ENCODE measurements at places on chromosomes 11 and 22. TPM values are rescaled to one million over a fixed set of nuclear protein-coding genes. Genes with fewer than 3 reads are reported as not detected.

Gene PATL1
- 10.3 TPM for polyA plus RNA-seq

Gene SMC1B
- not detected for polyA plus RNA-seq

Gene DEFB131B
- not detected for polyA plus RNA-seq

DNA sequence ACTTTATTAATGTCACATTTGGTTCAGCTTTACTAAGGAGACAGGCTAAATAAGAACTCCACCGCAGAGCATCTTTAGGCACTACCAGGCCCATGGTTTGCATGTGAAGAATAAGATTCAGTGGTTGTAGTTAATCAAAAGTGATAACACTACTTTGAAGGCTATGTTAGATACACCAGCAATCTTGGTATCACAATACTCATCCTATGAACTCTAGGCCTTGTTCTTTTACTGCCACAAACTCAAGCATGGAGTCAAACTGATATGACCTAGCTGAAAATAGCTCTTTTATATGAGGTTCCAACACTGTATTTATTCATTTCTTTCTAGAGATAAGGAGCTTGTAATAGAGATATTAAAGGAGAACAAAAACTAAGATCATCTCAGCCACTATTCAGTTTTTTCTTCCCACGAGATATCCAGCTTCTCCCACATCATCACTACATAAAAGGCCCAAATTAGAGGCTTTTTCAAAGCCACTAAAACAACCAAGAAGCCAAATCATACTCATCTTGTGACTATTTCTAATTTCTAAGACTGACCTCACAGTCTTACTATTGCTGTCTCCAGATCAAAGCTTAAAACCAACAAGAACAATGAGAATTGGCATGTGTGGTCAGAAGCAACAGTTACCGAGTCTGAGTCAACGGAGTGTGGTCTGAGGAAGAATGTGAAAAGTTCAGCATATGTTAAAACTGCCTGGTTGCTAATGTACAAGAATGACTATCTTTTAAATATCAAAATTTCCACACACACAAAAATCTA is 25.1 kb upstream of the GUCY1A2 start:
- DNase-seq, result no peak

GRCh38 chr22:45670981-45671782 is 452 bp upstream of the ATXN10 start:
- peak; percentile 75 for DNase-seq

DNA sequence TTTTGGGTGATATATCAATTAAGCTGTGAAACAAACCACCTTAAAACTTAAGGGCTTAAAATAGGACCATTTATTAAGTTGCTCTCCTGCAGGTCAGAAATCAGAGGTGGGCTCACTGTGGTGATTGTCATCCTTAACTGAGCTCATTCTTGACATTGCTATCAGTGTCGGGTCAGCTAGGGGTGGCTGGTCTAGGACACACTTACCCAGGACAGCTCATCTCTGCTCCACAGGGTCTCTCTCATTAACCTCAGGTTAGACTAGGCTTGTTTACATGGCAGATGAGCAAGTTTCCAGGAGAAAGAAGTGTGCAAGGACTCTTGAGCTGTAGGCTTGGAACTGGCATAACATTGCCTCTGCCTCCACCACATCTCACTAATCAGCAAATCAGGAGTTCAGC is 601.0 kb upstream of the RAG2 start:
- no peak for DNase-seq

DNA sequence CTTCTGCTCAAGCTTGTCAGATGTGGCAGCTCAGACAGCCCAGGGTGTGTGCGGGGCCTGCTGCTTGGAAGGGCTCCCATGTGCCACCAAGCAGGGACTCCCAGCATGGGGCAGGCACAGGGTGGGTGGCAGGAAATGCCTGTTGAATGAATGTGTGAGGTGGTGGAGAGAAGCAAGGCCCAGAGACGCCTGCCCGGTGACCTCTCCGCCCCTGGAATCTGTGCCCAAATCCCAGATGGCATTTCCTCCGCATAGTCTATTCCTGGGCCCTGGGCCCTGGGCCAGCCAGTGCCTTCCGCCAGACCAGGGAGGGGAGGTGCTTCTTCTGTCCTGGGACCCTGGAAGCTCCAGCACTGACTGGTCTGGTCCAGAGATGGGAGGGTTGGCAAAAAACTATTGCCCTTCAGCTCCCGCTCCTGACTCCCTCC is 3.7 kb downstream of the CST6 start:
- no peak for DNase-seq

- DNase-seq, result no peak
These were observed 341.5 kb upstream of the ANO3 start for GRCh38 chr11:25990406-25990805.

Gene RIMBP3C
- polyA plus RNA-seq, result 0.13 TPM

- DNase-seq, result no peak
These were observed 1.8 kb downstream of the CELF1 start for GRCh38 chr11:47551086-47551485.

DNA sequence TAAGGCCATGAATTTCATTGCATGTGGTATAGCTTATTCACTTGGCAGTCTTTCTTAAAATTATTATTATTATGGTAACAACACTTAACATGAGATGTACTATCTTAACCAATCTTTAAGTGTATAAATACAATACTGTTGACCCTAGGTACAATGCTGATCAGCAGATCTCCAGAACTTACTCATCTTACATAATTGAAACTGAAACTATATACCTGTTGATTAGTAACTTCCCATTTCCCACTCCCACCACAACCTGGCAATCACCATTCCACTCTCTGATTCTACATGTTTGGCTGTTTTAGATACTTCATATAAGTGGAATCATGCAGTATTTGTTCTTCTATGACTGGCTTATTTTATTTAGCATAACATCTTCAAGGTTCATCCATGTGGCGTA is 150.2 kb upstream of the POU2AF2 start:
- no peak for DNase-seq

DNA sequence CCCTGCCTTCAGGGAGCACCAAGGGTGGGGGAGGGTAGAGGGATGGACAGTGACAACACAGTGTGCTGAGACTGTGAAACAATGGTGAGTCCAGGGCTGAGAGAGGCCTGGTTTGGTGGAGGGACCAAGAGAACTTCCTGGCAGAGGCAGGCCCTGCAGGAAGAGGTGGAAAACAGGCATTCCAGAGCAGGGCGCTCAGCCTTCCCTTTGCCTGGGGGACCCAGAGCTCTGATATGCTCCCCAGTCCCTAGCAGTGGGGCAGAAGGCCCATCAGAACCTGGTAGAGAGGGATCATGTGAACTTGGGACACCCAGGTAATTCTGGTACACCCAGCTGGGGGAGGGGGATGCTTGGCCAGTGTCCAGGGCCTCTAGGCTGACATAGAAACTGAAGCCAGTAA is 17.2 kb upstream of the UVRAG start:
- DNase-seq, result peak; percentile 53

Gene KCNQ1
- polyA plus RNA-seq, result 6.5 TPM

GRCh38 chr11:57357856-57358255 is 19.7 kb downstream of the P2RX3 start:
- no peak for DNase-seq

DNA sequence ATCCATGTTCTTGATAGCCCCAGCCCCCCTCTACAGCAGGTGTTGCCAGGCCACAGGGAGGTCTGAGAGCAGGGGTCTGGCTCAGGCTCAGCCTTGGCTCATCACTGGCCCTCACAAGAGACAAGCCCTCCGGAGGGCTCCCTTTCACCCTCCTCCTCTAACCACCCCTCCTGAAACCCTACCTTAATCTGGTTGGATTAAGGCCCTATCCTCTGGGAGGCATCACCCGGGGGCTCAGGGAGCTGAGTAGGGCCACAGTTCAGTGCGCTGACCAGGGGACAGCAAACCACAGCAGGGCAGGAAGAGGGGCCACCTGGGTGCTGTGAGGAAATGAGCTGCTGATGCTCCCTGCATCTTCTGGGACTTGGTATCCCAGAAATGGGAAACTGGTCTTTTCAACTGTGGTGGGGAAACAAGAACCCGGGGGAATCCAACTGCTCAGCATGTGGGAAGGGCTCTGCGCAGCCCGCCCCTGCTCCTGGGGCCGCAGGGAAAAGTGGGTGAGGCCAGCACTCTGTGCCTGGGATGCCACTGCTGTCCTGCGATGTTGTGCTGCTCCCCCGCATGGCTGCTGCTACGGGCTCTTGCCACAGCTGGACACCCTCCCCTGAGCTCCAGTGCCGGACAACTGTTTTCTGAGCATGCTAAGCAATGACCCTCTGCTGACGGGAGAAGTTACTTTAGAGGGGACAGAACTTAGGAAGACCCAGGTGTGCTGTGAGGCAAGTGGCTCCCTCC is 17.5 kb downstream of the ADORA2A start:
- DNase-seq, result no peak

DNA sequence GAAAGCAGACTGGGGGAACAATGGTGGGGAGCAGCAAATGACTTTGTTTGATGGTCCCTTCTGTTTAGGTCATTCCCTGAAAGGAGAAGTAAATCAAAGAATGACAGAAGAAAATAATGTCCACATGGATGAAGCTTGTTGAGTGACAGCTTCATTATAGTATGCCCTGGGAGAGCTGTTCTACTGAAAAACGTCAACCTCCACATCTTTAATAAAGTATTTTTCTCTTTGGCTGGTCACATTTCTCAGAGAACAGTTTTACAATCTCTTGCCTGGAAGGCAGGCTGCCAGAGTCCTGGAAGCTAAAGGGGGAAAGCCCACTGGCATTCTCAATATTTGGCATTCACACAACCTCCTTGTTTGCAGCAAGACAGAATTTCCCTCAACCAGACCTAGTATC is 287.9 kb downstream of the SWAP70 start:
- DNase-seq, result no peak

Gene LINC01488
- polyA plus RNA-seq, result not detected

Gene NAALAD2
- polyA plus RNA-seq, result 0.67 TPM

Gene TNNI2
- 13.0 TPM for polyA plus RNA-seq

DNA sequence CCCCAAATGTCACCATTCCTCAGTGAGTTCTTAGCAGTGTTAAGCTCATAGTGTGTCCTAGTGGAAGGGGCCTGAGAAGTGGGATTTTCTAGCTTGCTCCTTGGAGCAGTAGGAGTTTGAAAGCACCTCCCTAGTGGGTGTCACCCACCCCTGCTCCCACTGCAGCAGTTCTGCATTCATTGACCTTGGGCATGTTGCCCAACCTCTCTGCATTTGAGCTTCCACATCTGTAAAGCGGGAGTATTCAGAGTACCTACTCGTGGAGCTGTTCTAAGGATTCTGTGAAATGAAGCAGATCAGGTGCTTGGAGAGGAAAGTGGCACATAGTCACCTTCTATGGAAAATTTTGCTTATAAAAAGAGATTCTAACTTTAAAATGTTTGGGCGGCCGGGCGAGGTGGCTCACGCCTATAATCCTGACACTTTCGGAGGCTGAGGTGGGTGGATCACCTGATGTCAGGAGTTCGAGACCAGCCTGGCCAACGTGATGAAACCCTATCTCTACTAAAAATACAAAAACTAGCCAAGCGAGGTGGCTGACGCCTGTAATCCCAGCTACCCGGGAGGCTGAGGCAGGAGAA is 16.9 kb downstream of the LMO2 start:
- DNase-seq, result peak; percentile 73

DNA sequence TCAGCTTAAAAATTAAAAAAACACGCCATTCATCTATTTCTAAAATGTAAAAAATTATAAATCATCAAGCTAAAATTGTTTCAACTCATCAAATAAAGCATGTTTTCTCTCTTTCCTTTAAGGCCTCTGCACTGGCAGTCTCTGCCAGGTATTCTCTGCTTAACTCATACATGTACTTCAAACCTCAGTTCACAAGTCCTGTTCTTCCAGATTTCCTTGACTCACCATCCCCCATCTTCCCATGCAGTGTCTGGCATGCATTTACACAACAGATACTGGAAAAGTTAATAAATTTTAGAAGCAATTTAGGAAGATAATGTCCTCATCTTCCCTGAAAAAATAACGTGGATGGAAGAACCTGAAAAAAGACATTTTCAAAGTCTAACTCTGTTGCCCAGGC is 32.5 kb downstream of the CSTF3 start:
- no peak for DNase-seq

- DNase-seq, result no peak
These were observed 328.3 kb downstream of the TBC1D22A start for GRCh38 chr22:47090591-47091245.

Gene C11orf87
- polyA plus RNA-seq, result 0.06 TPM

Gene CARD16
- polyA plus RNA-seq, result 135 TPM

GRCh38 chr11:104183593-104183992 is 19.6 kb upstream of the PDGFD start:
- no peak for DNase-seq

Gene SLC5A4
- 0.04 TPM for polyA plus RNA-seq

Gene SCGB1D2
- not detected for polyA plus RNA-seq

GRCh38 chr22:50027639-50028537 is 15.3 kb upstream of the IL17REL start:
- DNase-seq, result peak; percentile 73

DNA sequence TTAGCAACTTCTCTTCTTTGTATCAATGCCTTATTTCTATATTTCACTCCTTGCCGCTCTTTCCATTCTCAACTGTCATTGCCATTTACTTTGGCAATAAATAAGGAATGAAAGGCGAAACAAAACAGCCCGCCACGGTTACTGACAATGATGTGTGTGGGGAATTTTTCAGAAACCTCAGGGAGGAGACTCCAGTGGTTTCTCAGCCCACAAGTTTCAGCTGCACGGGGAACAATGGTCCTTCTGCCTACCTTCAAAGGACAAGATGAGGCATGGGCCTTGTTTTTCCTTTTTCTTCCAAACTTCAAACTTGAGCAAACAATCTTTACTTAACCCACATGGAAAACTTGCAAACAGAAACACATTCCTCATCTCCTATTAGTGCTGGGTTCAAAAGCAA is 409.4 kb downstream of the METTL15 start:
- no peak for DNase-seq

GRCh38 chr11:16126362-16126761 is 230.0 kb downstream of the SOX6 start:
- no peak for DNase-seq

GRCh38 chr11:70532066-70532440 is 133.7 kb downstream of the CTTN start:
- peak; percentile 29 for DNase-seq

GRCh38 chr11:129324533-129325175 is 51.0 kb upstream of the BARX2 start:
- no peak for DNase-seq

DNA sequence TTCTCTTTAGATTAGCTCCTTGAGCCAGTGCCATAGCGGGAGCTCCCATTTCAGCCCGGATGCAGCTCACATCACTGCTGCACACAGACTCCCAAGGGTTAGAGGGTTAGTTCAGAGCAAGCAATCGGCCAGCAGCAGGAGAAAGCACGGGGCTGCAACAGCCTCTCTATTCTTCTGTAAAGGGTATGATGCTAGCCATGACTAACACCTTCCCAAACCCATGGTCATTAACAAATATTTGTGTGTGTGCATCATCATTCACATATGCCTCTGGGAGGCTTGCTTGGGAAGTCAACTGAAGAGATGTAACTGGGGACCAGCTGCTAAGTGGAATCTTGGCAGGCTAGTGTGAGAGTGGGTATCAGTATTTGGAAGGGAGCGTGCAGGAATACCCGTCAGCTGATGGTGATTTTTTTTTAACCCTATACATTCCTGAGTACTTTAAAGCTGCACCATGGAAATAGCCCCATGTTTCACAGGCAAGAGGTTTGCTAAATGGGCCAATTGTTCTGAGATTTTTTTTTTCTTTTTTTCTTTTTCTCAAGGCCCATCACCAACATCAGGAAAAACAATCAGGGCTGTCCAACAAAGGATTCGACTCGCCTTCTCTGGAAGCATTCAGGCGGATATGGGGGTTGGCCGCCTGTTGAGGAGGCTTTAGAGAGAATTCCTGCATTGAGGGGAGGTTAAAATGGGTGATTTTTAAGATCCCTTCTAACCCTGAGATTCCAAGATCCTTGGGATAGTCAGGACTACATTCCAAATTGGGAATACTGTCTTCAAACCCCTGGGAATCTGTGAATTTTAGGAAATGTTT is 33.2 kb upstream of the CCDC89 start:
- no peak for DNase-seq

- DNase-seq, result no peak
These were observed 168.7 kb downstream of the EFCAB6 start for GRCh38 chr22:43643387-43643786.
